ENCODE measurements at places on chromosomes 16 and 17.

DNA sequence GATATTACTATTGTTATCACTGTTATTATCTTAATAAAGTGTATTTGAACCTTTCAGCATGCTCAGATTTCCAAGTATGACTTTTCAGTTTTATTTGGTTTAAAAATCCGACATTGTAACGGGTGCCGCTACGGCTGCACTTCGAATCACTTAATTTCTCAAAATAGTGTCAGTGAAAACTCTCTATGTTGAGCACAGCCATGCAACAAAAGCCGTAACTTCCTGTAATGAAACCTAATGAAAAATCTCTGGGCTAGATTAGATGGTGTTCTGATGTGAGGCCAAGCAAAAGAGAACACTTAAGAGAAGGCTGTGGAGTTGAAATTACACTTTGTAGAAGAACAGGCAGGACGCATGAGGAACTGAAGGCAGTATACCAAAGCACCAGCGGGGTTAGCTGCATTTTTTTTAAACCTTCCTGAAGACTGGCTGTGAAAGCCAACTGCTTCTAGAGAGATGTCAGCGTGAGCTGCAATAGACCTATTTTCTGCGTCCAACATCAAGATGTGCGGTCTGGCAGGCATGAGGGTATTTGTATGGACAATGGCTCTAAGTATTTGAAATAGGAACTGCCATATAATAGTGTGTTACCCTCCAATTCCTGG lies 1545.0 kb upstream of the GOT2 start:
- DNase-seq: no peak

DNA sequence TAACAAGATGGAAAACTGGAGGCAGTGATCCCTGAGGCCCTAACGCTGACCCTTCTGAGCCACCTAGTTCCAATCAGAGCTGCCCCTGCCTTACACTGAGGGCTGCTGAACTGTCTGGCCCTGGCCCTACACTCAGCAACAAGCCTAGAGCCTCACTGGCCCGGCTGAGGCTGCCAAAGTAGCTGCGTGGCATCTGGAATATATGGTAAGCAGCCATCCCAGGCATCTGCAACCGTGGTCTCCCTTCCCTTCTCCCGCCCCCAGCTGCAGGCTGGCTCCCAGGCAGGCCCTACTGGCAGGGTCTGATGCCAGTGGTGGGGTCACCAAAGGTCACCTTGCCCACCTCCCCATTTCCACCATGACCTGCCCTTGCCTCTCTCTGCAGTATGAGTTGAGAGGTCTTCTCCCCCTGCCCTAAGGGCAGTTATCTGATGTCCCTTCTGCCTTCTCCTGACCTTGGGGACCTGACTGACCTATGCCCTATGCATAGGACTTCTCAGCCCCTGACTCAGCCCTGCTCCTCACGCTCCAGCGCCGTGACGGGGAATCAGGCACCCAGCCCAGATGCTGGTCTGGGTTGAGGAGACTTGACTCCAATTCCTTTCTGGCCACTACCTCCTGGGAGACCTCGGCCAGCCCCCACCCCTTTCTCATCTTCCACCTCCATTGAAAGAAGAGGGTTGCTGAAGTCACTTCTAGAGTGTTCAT lies 45.3 kb downstream of the CPNE2 start:
- DNase-seq: no peak

GRCh38 chr16:15925631-15926030 lies 23.8 kb upstream of the ABCC1 start:
- no peak for DNase-seq

DNA sequence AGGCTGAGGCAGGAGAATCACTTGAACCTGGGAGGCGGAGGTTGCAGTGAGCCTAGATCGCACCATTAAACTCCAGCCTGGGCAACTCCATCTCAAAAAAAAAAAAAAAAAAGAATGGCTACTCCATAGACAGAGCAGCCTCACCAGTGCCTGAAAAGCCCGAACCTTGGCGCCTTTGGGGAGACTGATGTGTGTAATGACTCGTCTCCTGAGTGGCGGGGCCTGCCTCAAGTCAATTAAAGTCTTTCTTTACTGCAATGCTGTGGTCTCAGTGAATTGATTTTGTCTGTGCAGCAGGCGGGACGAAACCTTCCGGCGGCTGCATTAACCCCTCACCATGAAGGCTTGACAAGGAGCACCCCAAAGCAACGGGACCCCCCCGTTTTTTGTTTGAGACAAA lies 3.5 kb upstream of the UQCC4 start:
- DNase-seq: no peak

- no peak for DNase-seq
Measured at GRCh38 chr16:50257876-50258275, 8.5 kb upstream of the ADCY7 start.

DNA sequence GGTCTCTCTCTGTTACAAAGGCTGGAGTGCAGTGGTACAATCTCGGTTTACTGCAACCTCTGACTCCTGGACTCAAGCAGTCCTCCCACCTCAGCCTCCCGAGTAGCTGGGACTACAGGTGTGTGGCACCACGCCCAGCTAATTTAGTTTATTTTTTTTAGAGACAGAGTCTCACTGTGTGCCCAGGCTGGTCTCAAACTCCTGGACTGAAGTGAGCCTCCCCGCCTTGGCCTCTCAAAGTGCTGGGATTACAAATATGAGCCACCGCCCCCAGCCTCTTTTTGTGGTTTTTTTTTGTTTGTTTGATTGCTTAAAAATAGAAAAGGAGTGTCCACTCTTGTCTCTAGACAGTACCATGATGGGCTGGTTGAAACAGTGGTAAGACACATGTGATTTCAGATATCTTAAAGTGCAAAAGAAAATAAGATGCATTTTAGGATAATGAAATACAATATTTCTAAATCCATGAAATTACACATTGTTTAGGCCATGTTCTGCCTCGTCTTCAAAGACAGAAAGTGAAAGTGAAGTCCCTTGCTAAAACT lies 27.4 kb downstream of the KIAA0513 start:
- DNase-seq: no peak

DNA sequence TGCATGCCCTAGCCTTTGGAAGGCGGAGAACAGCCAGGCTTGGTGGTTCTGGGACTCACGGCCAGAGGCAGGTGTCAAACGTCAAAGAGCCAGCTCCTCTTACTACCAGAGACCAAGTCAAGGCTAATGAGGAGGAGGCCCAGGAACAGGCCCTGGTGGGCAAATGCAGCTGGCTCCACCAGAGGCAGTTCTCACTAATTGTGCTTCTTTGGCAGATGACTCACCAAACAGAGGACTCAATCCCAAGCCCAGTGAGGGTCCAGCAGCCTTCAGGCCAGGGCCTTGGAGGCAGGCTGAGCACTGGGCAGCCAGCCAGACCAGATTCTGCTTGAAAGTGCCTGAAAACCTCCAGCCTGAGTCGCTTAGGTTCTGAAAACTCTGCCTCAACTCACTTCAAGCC lies 336.5 kb upstream of the CDH5 start:
- no peak for DNase-seq

DNA sequence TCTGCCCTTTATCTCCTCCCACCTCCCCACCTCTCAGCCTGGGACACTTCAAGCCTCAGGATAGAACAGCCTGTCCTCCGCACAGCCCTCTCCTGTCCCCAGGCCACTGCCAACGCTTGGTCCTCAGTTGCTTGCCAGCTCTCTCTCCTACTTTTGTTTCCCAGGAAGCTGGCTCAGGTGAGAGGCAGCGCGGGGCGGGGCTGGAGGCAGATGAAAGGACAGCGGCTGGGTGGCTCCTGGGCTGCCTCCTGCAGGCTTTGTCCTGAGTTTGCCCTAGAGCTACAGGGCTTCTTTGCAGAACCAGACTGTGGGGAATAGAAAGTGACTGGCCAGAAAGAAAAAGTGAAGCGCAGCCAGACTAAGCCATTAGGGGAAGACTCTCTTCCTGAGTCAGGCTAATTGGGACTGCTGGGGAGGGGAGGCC lies 48.2 kb upstream of the CDC42EP4 start:
- no peak for DNase-seq

GRCh38 chr16:89615176-89615575 lies 1.7 kb downstream of the DPEP1 start:
- DNase-seq: no peak

GRCh38 chr16:4654964-4655590 lies 30.5 kb downstream of the MGRN1 start:
- no peak for DNase-seq

- DNase-seq: no peak
Measured at GRCh38 chr16:74623839-74624235, 16.9 kb upstream of the GLG1 start.

- DNase-seq: no peak
Measured at GRCh38 chr17:16419929-16420271, 4.5 kb downstream of the TRPV2 start.

DNA sequence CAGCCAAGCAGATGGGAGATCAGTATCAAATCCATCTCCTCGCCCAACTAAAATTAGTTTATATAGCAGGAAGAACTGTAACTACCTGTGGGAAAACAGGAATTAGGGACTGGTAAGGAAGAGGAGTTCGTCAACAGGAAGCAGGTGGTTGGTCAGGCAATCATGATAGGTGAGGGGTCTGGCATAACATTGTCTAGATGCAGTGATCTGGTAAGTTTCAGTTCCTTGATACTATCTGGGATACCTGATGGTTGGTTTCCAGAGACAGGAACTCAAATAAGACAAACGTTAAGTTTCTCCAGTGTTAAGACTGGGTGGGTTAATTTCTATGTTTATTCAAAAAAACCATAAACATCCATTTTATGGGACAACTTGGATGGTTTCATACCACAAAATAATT lies 53.8 kb downstream of the CEP112 start:
- no peak for DNase-seq

DNA sequence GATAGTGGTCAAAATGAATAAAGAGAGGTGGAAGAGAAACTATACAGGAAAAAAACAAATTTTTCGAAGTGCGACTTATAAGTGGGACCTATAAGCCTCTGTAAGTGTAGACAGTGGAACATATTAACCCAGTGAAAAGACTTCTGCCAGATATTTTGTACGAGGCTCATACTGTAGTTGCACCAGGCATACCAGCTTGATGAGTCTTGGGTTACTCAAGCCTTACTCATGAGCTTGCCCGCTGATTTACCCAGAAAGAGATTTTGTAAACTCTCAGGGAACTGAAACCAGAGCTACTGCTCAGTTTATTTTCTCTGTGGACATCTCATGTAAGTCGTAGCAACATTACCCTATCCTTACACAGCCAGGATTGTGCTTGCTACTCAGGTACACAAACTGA lies 708.0 kb upstream of the SOX9 start:
- DNase-seq: no peak

- no peak for DNase-seq
Measured at GRCh38 chr16:84199861-84200260, 8.9 kb downstream of the ADAD2 start.

DNA sequence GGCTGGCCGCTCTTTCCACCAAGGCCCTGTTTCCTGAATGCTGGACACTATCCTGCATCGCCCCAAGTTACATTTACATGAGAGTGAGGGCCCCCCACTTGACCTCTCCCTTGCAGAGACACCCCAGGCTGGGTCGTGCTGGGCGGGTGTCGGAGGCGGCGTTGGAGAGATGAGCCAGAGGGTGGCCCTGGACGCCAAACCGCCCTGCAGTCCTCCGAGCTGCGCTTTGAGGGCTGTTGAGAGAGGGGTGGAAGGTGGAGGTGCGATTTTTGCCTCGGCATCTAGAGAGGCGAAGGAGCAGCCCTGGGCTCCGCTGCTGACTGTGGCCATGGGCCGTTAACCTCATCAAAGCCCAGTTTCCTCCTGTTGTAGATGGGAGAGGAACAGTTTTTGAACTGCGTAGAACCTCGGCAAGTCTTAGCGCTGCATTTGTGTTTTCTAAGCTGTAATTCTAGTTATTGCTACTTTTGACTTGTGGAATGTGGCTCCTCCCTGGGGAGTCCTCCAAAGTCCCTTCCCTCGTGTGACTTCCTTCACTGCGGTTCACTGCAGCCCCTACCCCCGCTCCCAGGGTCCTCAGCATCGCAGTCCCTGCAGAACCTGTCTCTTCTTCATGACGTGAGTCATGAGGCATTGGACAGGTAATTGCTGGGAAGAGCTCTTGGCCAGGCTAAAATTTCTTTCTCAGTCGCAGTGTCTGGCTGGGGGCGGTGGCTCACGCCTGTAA lies 986 bp upstream of the ELOB start:
- DNase-seq: no peak

DNA sequence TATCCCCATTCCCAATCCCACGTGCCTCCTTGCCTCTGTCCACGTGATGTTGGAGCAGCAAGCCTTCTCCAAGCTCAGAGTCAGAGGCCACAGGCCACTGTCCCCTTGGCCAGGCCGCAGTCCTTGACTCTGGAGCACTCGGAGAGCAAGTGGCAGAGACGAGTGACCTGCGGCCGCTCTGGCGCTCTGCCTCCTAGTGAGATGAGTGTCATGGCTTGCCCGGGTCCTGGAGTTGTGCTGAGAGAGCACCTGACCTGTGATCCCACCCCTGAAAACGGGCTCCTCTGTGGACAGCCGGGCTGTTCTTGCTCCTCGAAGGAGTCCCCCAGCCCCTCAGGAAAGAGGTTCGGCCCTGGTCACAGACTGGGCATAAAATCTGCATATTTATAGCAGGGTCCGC lies 10.0 kb upstream of the FASN start:
- no peak for DNase-seq

DNA sequence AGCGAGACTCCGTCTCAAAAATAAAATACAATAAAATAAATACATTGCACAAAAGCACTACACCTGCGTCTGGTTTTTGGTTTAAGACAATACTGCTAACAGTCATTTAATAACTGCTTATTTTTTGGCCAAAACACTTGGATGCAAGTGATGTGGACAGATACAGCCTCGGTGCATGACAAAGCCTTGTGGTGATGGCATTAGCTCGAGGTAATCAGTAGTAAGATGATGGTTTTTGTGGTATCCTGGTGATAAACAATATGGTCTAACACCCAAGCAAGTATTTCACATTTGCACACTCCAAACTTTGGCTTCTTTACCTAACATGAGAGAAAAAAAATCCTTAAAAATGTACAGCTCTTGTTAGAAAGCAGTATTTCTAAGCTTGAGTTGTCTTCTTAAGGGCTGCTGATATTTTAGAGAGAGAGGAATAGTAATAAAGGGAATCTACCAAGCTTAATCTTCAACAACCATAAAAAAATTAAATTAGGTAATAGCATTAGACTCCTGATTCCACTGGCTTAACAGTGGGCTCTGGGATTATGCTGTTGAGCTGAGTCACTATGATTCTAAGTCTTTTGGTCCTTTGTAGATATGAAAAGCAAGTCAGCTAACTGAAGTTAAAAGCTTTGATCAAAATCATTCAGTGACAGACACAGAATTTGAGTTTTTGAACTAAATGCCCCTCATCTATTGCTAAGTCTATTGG lies 111.1 kb downstream of the VPS53 start:
- no peak for DNase-seq

DNA sequence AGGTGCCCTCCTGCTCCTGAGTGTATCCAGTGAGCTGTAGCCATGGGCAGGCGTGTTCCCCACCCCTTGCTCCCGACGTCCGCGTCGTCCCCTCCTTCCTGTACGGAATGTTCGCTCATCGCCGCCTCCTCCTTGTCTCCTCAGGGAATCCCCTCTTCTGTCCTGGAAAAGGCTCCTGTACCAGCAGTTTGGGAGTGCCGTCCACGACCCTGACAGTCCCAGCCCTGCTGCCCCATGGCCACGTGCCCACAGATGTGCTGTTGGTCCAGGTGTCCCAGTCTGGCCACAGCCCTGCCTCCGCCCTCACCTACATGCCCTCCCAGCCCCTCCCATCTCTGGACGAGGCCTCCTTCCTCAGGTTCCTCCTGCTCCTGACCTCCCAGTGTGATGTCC lies 30.2 kb downstream of the OR1D5 start:
- no peak for DNase-seq

Data from stimulated activated CD4-positive, alpha-beta T cell treated with anti-CD3 and anti-CD28 coated beads, Interleukin-1b, Interleukin-23, amount 100 ng/mL, for 1 hour (primary cell).